Ovary (tissue), 10 donors: ENCODE measurements at places on chromosomes 11 and 22. TPM values are rescaled to one million over a fixed set of nuclear protein-coding genes. Genes with fewer than 3 reads are reported as not detected.

DNA sequence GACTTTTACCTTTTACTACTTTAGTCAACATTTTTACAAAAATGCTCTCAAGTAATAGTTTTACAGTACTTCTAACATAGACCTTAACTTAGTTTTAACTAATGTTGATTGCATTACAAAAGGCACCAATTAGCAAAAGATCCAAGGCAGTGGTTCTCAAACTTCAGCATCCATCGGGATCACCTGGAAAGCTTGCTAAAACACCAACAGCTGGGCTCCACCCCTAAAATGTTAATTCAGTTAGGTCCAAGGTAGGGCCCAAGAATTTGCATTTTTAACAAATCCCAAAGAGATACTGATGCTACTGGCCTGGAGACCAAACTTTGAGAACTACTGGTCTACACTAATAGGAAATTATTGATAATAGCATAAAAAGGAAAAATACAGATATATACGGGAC, 5.9 kb downstream of the MTMR2 start:
- DNase-seq: no peak
- no peaks in the 10 kb centered on the region for H3K27me3 ChIP-seq
- no peak overlapping the region for H3K4me3 ChIP-seq

OR52I2 gene
- not detected for total RNA-seq

MMP1 gene
- not detected for total RNA-seq

- peaks cover 14% of the 10 kb centered on the region for H3K4me1 ChIP-seq
- no peak overlapping the region for H3K27ac ChIP-seq
- H3K36me3 ChIP-seq: no peaks in the 10 kb centered on the region
- no peak for DNase-seq
Measured at GRCh38 chr22:49855251-49855911, 1.7 kb downstream of the ZBED4 start.

DNA sequence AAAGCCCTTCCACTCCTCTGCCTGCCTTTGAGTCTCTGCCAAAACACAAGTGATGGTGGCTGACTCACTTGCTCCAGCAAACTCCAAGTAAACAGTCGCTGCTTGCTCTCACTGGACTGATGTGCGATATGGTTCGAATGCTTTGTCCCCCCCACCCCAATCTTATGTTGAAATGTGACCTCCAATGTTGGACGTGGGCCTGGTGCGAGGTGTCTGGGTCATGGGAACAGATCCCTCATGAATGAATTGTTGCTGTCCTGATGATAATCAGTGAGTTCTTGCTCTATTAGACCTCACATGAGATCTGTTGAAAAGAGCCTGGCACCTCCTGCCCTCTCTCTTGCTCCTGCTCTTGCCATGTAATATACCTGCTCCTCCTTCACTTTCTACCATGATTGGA, 747.9 kb downstream of the OPCML start:
- H3K36me3 ChIP-seq: no peaks in the 10 kb centered on the region
- DNase-seq: no peak
- no peak overlapping the region for H3K4me3 ChIP-seq
- H3K27ac ChIP-seq: no peak overlapping the region

ACRV1 gene
- total RNA-seq: not detected

DNA sequence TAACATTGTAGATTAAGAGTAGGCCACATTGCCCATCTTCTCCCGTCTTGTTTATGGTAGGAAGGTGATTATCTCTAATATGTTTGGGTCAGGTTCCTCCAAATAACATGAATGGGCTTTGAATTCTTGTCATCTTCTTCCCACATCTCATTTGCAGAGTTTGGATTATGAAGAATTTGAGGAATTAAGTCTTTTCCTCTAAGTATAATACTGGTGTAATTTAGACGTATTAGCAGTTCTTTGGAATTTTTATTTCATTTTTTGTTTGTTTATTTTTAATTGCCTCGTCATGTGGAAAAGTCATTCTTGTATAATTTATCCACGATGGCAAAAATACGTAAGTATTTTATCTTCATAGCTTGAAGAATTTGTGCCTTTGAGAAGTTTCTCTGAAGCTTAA, 73.4 kb downstream of the ARHGEF12 start:
- DNase-seq: no peak
- H3K27me3 ChIP-seq: no peaks in the 10 kb centered on the region
- no peaks in the 10 kb centered on the region for H3K4me1 ChIP-seq
- no peak overlapping the region for H3K27ac ChIP-seq

EIF3M gene
- 337 TPM for total RNA-seq

- peak; percentile 87 for DNase-seq
- peaks cover 8% of the 10 kb centered on the region for H3K4me1 ChIP-seq
- H3K27me3 ChIP-seq: no peaks in the 10 kb centered on the region
- H3K27ac ChIP-seq: no peak overlapping the region
- no peaks in the 10 kb centered on the region for H3K36me3 ChIP-seq
- H3K4me3 ChIP-seq: no peak overlapping the region
Measured at GRCh38 chr11:44634401-44635281, 69.2 kb downstream of the CD82 start.

GRCh38 chr11:57775491-57775890, 13.9 kb downstream of the CTNND1 start:
- H3K4me3 ChIP-seq: no peak overlapping the region
- H3K27me3 ChIP-seq: no peaks in the 10 kb centered on the region
- H3K36me3 ChIP-seq: no peaks in the 10 kb centered on the region

WNT7B gene
- total RNA-seq: 0.51 TPM

DNA sequence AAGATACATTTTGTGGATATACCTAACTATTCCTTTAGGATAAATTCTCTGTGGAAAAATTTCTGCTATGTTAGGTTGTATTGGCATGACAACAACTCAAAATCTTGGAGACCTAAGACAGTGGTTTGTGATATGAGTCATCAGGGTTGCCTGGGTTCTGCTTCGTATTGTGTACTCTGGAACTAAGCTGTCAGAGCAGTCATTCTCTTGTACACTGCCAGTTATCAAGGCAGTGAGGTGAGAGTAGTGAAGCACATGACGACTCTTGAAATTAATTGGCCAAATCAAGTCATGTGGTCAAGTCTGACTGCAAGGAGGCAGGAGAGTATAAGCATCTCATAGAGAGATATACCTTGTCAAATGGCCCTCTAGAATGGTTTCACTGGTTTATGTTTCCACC, 104.4 kb downstream of the FANCF start:
- H3K4me1 ChIP-seq: no peaks in the 10 kb centered on the region
- no peak overlapping the region for H3K27ac ChIP-seq
- H3K36me3 ChIP-seq: no peaks in the 10 kb centered on the region
- no peak for DNase-seq
- H3K4me3 ChIP-seq: no peak overlapping the region
- no peaks in the 10 kb centered on the region for H3K27me3 ChIP-seq

DNA sequence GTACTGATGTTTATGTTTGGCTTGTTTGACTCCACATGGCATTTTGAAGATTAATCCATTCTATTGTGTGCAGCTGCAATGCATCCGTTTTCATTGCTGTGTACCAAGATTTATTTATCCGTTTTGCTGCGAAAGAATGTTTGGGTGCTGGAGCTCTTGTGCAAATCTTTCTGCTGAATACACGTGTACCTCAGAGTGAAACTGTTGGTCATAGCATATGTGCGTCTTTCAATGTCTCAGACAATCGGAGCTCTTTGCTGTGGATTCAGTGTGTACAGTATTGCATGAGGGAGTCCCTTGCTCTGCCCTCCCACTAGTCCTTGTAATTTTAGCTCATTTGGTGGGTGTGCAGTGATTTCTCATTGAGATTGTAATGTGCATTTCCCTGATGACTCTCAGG, 545.4 kb downstream of the TBC1D22A start:
- H3K4me3 ChIP-seq: no peak overlapping the region
- H3K36me3 ChIP-seq: no peaks in the 10 kb centered on the region
- no peak overlapping the region for H3K27ac ChIP-seq
- DNase-seq: no peak

DNA sequence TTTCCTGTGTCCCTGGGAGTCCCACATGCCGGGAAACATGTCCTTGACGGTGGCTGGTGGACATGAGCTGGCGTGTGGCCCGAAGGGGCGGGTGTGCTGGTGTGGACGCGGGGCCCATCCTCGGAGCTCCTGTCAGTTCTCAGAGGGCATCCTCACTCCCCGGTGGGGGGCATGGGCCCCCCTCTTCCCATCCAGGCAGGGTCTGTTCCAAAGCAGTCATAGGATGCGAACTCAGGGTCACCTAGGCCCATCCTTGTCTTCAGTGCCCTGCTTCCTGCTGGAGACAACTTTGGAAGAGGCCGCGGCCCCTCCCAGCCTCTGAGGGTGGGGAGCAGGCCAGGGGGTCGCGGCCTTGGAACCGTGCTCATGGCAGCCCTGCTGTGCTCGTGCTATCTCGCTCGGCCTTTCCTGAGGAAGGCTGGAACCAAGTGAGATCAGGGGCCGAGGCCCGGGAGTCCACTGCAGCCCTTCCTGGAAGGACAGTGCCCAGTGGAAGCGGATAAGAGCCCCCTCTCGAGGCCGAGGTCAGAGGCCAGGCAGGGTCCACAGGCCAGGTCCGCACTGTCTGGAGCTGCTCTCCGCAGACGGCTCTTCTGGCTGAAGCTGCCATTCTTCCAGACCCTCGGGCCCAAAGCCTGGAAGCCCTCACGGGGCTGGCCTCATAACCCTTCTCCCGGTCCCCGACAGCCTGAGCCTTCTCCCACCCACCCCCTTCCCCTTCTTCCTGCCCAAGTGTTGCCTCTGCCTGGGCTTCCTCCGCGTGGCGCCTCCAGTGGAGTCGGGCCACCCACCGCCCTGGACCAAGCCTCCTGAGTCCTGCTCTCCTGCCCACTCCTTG, 8.7 kb downstream of the GRK2 start:
- H3K4me3 ChIP-seq: no peak overlapping the region
- peak overlapping the region; percentile 60 for H3K27ac ChIP-seq
- DNase-seq: peak; percentile 75
- H3K4me1 ChIP-seq: peaks cover 52% of the 10 kb centered on the region
- H3K36me3 ChIP-seq: no peaks in the 10 kb centered on the region

GRCh38 chr11:17206463-17206862, 1.3 kb downstream of the PIK3C2A start:
- no peak for DNase-seq
- H3K27ac ChIP-seq: no peak overlapping the region
- peaks cover 2% of the 10 kb centered on the region for H3K4me1 ChIP-seq
- no peaks in the 10 kb centered on the region for H3K36me3 ChIP-seq

DNA sequence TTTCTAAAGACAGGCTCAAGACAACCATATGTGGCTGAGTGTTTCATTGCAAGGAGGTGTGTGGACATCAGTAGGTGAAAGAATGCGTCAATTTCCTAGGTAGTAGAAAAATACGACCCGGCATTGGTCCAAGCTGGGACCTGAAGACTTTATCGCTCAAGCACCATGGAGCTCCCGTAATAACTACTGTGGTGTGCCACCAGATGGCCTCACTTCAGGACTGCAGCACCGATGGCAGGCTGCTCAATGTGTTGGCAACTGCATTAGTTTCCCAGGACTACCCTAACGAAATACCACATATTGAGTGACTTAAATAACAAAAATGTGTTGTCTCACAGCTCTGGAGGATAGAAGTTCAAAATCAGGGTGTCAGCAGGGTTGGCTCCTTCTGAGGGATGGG, 72.4 kb upstream of the FAT3 start:
- no peaks in the 10 kb centered on the region for H3K36me3 ChIP-seq
- H3K27ac ChIP-seq: no peak overlapping the region
- H3K4me1 ChIP-seq: no peaks in the 10 kb centered on the region
- DNase-seq: no peak
- no peak overlapping the region for H3K4me3 ChIP-seq
- no peaks in the 10 kb centered on the region for H3K27me3 ChIP-seq

DNA sequence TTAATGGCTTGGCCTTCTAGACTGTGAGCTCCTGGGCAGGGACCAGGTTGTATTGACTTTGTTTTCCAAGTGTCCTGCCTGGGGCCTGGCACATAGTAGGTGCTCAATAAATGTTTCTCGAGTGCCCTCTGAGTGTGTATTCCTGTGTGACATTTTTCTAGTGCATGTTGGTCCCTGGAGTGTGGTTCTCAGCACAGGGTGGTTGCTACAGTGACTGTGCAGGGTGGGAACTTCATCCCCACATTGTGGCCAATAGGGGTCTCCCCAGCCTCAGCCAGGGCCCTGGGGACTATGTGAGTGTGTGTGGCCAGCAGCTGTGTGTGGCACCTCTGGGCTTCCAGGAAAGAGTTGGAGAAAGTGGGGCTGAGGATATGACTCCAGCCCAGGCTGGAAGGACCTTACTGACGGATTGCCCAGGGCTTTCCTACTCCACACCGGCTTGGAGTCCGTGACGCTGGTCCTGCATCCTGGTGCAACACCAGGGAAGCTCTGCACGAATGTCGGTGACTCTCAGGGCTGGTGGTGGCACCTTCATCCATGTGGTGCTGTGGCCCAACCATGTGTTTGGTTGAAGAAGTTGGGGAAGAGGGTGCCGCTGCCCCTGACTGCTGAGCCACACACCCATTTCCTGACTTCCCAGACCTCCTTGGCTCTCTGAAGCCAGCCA, 9.0 kb upstream of the MARK2 start:
- no peak overlapping the region for H3K27ac ChIP-seq
- H3K4me1 ChIP-seq: no peaks in the 10 kb centered on the region
- no peak overlapping the region for H3K4me3 ChIP-seq

- no peak overlapping the region for H3K27ac ChIP-seq
- no peaks in the 10 kb centered on the region for H3K36me3 ChIP-seq
- H3K4me3 ChIP-seq: no peak overlapping the region
- no peaks in the 10 kb centered on the region for H3K27me3 ChIP-seq
- no peaks in the 10 kb centered on the region for H3K4me1 ChIP-seq
- DNase-seq: no peak
Measured at GRCh38 chr11:94518300-94518699, 6.0 kb downstream of the C11orf97 start.

CNTN5 gene
- total RNA-seq: not detected
